ENCODE measurements at places on chromosomes 7 and 10.

DNA sequence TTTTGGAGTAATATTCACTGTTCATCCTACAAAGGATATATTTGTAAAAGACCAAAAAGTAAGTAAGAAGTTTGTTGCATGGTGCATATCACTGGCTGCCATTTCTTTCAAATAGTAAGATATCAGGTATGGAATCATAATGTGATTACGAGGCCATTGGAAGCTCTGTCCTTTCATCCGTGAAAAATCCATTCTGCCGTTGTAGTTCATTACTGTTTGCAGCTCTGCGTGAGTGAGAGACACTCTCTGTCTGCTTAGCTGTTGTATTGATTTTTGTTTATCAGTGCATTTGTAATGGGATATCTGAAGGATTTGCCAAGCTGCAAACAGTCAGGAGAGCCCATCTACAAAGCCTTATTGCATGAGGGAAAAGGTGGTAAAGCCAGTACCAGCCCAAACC is 44.1 kb upstream of the SLC39A12 start:
- DNase-seq, result no peak

- no peak for DNase-seq
Observed at GRCh38 chr10:126225672-126226008, 162.6 kb downstream of the ADAM12 start.

- DNase-seq, result peak; percentile 83
Observed at GRCh38 chr7:75771224-75771623, 787 bp downstream of the CCL26 start.

GRCh38 chr10:43230909-43231522 is 35.8 kb downstream of the RASGEF1A start:
- DNase-seq, result no peak

GRCh38 chr7:99383791-99384370 is 9.4 kb downstream of the ARPC1B start:
- DNase-seq, result no peak

DNA sequence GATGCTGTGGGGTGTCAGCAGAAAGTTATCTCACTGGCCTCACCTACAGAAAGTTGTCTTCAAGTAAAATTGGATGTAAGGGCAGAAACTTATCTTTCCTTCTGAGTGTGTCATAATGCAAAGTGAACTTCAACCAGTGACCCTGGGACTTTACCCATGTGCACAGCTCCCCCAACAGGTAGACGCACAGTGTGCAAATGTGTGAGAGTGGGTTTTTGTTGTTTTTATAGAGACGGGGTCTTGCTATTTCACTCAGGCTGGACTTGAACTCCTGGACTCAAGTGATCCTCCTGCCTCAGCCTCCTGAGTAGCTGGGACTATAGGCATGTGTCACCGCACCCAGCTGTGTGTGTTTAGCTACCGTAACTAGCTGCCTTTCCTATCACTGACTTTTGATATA is 6.4 kb upstream of the KAZALD1 start:
- DNase-seq, result no peak

DNA sequence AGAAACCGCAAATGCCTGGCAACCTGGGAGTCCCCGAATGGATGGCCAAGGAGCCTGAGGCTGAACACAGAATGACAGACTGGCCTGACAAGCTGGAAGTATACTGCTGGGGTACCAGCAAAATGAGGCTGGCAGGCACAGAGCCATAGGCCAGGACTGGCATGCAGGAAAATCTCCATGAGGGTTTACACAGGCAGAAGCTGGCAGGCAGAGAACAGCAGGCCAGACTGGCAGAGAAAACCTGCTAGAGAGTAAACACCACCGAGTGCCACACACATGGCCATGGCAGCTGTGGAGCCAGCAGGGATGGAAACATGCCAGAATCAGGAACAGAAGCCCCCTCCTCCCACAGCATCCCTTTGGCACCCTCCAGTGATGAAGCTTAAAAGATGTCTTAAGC is 63.4 kb downstream of the CRPPA start:
- DNase-seq, result no peak

DNA sequence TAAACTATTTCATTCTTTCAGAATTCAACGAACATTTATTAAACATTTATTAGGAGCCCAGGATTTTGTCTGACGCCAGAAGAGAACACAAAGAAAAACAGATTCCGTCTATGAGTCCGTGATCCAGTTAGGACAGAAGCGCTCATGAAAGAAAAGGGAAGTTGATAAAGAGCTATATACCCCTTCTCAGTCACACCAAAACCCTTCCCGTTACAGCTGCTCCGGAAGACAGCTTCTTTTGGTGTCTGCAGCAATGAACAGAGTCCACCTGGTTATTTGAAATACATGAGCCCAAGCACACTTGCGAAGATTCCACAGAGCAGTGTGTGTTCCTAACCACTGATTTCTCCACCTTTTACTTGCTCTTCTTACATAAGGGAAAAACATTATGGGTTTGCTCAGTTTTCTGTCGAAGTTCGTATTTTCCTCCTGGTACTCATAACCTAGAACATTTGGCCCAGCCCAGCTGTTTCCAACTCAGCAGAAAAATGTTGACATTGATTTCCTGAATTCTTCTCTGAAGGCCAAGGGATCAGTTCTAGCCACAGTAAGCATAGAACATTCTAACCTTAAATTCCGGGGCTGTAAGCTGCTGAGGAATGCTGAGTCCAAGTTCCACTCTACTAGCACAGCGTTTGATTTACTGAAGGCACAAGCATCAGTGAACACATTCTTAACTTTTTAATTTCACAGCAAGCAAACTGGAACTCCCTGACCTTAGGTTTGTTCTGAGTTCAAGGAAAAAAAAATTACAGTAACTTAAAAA is 206.5 kb downstream of the SORCS1 start:
- DNase-seq, result no peak

DNA sequence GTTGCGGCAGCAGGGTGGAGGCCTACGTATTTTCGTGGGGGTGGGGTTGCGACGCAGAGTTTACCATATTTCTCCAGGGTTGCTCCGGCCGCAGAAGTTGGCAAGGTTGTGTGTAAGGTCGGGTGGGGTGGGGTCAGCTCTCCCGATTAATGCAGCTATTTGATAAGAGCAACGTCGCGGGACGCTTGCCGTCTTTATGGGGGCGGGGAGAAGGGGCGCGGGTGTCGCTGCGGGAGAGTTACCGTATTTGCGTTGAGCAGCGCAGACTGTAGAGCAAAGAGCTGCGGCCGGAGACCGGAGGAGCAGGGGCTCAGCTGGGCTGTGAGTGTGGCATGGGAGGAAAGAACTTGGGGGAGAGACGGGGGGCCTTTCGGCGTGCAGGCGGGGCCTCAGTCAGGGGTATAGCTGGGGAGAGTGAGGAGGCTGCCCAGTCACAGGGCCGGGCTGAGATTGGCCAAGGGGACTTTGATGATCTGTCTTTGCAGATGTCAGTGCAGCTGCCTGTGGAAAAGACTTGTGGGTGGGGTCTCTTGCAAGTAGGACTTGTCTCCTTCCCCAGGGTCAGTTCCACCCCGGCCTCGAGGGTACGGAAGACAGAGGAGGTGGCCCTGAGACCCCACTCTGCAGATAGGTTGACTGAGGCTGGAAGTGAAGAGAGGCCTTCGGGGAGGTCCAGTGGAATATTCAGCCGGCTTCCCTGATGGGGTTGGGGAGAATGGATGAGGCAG is 26.6 kb downstream of the ZNF775 start:
- DNase-seq, result no peak

DNA sequence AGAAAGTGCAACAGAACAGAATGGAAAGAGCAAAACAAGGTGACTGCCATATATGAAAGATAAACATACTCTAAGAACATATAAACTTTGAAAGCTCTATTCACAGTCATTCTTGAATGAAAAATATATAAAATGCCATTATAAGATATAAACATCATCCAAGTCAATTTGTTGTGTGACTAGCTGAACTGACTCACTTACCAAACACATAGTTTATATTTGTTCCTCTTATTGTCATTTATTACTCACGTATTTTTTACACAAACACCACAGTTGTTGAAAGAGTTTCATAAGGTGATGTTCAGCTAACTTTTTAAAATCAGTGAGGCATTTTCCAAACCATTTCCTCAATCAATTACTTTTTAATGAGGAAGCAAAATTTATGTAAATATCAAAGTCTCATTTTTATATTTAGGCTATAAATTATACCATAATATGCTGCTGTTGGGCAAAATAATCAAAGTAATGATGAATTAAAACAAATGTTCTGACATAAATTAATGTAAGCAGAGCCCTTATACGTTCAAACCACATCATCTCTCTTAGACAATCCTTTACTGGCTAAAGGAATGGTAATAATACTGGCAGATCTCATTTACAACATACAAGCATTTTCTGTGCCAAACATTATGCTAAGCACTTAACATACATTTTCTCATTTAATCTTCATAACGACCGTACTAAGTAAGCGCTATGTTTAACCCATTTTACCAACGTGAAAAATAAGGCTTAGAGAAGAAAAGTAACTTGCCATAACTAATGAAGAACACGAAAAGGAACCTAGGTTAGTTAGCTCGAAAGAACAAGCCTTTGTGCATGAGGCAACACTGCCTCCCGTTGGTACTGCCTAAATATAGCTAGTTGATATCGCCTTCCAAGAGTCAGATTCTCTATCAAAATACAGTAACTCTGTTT is 7.3 kb downstream of the LRRN3 start:
- peak; percentile 47 for DNase-seq

DNA sequence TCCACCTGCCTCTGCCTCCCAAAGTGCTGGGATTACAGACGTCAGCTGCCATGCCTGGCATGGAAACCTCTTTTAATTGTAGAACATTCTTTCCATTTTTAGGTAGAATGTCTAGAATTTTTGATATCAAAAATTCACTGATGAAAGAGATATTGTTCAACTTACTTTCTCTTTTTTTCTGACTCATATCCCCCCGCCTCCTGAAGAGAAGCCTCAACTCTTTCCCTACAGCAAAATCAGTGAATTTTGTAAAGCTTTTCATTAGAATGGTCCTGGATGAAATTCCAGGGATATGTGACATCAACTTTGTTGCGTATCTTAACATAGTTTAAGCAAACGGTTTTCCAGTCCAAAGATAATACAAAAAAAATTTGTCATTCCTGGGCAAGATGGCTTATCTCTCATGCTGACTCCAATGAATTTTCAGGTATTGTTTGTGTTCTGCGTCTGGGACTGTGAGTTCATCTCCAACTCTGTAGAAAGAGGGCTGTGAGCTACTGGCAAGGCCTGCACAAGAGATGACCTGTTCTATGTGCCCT is 256.8 kb downstream of the BMPER start:
- DNase-seq, result no peak

- no peak for DNase-seq
Observed at GRCh38 chr10:132613566-132614348, 76.2 kb downstream of the INPP5A start.

DNA sequence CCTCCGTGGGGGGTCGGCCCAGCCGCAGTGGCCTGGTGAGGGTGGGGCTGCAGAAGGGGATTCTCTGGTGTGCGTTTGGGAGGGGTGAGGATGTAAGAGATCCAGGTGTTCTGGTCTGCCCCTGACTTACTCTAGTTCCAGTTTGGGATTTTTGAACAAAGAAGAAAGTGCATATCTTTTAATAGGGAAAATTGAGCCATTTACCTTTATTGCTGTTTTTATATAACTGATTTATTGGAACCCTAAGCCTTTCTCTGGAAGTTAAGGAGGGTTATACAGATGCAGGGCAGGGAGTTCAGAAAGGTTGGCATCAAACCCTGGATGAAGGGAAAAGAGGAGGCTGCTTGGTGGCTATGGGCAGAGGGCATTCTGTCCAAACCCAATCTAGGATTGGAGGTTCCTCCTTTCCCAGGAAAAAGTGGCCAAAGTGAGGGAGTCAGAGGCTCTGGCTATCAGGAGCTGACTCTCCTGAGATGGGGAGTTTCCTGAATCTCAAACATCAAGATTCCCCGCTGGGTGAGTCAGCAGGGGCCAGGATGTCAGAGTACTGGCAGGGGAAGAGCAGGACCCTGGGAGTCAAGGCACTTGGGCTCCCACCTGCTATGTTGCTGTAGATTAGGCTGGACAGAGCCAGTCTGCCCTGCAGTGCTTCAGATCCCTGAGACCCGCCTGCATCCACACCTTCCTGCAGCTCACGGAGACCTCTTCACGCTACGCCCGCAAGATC is 67.5 kb downstream of the CLIP2 start:
- DNase-seq, result no peak

GRCh38 chr7:13155188-13155587 is 467.8 kb downstream of the ARL4A start:
- DNase-seq, result no peak

GRCh38 chr10:99433378-99434020 is 3.1 kb upstream of the GOT1 start:
- DNase-seq, result peak; percentile 2

GRCh38 chr10:124468624-124469023 is 7.0 kb downstream of the LHPP start:
- no peak for DNase-seq

DNA sequence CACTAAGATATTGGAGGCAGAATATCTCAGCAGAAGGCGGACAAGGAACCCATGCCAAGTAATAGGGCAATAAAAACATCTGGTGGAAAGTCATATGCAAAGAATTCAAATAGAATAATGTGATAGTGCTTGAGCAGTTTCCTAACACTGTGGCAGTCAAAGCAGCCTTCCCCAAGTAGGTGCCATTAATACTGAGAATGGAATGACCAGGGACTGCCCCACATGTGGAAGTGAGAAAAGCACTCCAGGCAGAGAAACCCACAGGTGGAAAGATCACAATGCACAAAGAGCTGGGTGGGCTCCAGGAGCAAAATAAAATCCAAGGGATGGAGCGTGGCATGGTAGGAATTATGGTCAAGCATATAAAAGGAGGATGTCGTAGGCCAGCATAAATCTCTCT is 64.4 kb upstream of the NME8 start:
- DNase-seq, result no peak

- no peak for DNase-seq
Observed at GRCh38 chr7:100808354-100808875, 18.9 kb downstream of the EPHB4 start.

- no peak for DNase-seq
Observed at GRCh38 chr7:155791836-155792235, 20.4 kb downstream of the SHH start.

- DNase-seq, result no peak
Observed at GRCh38 chr7:46658281-46658680, 737.2 kb upstream of the IGFBP3 start.

- no peak for DNase-seq
Observed at GRCh38 chr7:44396931-44397545, 71.6 kb upstream of the CAMK2B start.

DNA sequence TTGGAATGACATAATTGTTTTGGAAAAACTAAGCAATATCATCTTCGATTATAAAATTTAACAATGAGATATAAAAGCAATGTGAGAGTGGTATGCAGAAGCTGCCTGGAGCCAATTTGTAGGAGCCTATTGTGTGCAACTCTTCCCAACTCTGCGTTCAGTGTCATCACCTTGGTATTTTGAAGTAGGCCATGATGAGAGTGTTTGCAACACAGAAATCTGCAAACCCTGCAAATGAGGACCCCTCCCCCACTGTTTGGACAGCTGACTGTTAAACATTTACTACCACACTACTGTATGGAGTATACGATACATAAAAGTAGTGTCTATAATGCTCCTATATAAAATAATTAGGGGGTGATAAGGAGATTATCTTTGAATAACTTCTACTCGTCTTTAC is 531.3 kb downstream of the ATRNL1 start:
- peak; percentile 64 for DNase-seq

GRCh38 chr10:125085258-125086054 is 74.9 kb downstream of the CTBP2 start:
- peak; percentile 17 for DNase-seq
